ENCODE measurements at places on chromosomes 2 and 18.
A peak's percentile ranks its signal among the peaks of the same experiment; 100 is the strongest.

- no peak for DNase-seq
Observed at GRCh38 chr2:43273529-43273928, 47.1 kb upstream of the ZFP36L2 start.

DNA sequence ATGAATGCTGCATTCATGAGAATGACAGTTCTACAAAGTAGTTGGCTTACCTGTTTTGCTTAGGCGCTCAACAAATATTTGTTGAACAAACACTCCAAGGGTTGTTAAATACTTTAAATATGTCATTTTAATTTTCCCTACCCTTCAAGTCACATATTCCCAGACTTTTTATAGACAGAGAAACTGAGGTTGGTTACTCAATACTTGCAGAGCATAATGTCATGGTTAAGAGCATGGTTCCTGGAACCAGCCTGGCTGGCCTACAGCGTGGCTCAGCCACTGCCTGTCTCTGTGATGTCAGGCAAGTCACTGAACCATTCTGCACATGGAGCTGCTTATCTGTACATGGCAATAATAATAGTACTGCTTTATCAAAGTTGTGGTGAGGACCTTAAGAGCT, 120.0 kb upstream of the STK17B start:
- DNase-seq, result no peak

GRCh38 chr2:3446381-3446780, 66.9 kb downstream of the TRAPPC12 start:
- no peak for DNase-seq

GRCh38 chr2:167844714-167845530, 402.5 kb downstream of the STK39 start:
- DNase-seq, result no peak

- peak; percentile 35 for DNase-seq
Observed at GRCh38 chr2:233331536-233331935, 22.8 kb upstream of the DGKD start.

GRCh38 chr18:63476668-63477067, at the start of gene SERPINB5:
Gene SERPINB5 (plus strand): TSS chr18:63476958. CDS start chr18:63484429, 7,471 bp downstream.
- DNase-seq, result no peak

- DNase-seq, result no peak
Observed at GRCh38 chr2:232075859-232076258, 114.3 kb downstream of the DIS3L2 start.

- DNase-seq, result no peak
Observed at GRCh38 chr2:159449504-159450124, 163.1 kb upstream of the WDSUB1 start.

DNA sequence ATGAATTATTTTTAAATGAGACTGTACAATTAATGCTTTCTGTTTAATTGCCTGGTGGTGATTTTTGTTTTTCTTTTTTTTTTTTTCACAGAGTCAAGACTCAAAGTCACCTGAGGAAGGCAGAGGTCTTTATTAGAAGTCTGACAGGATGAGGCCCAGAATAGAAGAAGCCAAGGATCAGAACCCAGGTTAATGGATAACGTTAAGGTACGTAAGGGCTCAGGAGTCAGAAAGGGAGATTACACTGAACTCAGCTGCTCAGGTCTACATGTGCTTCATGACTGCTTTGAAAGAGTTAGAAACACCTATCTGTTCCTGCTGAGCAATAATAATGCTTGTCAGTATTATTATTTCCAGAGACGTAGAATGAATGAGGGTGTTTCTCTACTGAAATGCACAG, 196.5 kb downstream of the LRATD1 start:
- no peak for DNase-seq

DNA sequence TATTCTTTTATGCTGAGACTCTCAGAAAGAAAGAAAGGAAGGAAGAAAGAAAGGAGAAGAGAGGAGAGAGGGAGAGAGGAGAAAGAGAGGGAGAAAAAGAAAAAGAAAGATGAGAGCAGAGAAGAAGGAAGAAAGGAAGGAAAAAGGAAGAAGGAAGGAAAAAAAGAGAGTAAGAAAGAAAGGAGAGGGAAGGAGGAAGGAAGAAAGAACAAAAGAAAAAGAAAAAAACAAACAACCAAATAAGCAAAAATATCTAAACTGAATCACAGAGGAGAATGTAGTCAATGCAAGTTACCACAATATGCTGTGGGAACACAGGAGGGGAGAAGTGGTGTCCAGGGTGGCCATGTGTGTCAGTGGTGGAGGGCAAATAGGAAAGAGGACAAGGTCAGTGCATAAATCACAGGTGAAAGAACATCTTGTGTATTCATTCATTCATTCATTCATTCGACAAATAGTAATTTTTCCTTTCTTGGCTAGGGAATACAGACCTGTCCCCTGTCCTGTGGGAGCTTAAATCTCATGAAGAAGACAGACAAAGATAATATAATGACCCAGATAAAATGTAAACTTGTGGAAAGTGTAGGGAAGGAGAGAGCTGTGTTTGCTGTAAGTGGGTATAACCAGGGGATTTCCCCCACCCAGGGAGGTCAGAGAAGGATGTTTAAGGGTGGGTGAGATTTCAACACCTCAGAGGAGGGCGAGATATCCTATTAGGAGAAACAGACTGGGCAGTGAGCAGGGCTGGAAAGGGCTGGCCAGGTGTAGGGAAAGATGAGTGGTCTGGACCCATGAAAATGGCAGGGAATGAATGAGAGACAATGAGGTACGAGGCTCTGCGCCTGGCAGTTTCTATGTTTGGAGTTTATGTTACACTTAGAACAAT, 50.7 kb downstream of the IL1R2 start:
- DNase-seq, result no peak

DNA sequence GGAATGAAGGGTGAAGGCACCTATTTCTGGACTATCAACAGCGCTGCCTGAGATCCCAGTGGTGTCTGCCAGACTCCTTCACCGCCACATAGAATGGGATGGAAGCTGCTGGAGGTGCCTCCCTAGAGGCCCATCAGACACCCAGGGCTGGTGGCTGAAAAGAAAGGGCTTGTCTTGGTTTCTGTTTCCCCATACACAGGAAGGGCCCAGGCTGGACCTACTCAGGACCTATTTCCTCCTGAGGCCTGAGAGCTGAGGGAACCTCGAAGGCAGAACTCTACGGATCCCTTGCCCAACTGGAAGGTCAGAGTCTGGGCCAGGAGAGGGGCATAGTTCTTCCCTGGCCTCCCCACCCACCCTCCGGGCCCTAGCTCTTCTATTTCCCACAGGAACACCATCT, 2.9 kb upstream of the CLEC4F start:
- no peak for DNase-seq

DNA sequence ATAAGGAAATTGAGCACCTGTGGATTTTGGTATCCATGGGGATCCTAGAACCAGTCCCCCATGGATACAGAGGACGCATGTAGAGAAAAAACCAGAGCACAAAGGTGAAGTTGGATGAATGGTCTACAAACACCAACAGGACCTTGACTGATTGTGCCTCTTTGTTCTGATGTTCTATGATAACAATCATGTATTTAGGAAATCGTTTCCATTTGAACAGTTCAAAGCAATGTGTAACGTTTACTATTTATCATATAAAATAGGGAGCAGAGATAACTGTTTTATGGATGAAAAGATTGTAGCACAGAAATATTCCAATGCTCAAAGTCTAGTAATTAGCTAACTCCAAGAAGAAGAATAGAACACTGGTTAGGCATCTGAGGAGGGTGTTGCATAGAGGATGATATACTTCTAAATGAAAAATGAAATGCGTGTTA, 116.3 kb upstream of the FN1 start:
- no peak for DNase-seq

GRCh38 chr2:71250935-71251334, 24.0 kb upstream of the PAIP2B start:
- DNase-seq, result no peak

DNA sequence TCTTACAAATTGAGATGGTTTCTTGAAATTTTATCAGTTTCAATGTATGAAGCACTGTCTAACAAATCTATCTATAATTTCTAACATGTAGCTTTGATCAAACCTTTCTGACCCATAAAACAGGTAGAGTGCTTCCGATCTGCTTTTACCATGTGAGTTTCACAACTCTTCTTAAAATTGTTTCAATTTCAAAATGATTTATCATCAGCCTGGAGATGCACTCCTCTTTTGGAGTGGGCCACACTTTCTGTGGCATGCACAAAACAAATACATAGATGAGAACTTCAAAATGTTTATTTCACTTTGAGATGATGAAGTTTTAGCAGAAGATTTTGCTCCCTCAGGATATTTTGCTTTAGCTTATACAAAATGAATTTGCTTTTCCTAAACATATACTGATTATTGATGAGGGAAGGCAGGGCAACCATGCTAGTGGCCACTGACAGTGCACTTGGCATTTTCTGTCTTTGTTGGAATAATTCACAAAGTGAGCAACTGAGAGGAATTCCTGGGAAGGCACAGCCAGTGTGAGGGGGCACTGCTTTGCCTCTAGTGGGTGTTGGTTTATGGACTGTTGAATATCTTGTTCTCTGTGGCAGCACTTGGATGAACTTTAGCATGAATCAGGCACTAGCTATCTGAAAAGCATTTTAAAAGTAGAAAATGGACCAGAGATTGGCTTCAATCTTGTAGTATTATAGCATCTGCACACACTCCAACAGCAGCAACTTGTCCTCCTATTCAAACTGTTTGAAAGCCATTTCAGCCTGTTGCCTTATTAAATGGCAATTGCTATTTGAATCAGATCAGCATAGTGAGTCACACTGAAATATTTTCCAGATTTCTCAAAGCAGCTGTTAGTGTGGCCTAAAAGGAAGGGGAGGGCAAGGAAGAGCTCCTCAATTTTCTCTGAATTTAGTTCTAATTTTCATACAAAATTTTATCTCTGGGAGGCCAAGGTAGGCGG, 193.2 kb downstream of the CCDC85A start:
- no peak for DNase-seq

- no peak for DNase-seq
Observed at GRCh38 chr18:48929941-48930713, 20.6 kb downstream of the SMAD7 start.

DNA sequence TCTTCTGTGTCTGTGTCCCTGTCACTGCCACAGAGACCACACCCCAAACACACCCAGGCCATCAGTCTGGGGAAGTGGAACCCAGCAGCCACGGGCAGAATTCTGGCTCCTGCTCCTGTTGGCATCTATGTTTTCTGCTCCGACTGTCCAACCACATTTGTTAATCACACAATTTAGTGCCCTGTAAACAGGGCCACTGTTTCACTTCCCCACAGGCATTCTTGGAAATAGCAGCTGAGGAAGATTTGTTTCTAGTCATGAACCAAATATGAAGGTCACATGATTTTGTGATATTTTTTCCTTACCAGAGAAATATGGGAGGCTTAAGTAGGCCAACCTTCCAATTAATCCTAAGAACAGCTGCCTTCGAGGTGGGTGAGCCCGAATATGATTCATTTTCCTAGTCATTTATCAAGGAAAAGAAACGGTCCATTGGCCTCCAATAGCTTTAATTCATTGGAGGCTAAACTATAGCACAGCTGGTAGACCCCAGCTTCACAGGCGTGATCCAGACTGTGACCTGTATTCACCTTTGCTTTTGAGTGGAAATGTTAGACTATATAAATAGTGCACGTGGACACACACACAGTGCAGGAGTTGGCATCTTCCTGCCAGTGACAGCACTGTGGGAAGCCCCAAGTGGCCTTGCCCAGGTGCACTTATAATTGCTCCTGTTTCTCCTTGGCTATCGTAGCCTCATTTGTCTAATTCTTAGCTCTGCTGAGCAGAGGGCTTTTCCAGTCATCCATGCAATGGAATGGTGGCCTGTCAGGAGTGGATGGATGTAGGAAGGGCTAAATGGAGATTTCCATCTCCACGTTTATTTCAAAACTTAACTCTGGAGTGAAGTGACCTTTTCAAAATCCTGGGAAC, 267.9 kb downstream of the LPIN1 start:
- no peak for DNase-seq

DNA sequence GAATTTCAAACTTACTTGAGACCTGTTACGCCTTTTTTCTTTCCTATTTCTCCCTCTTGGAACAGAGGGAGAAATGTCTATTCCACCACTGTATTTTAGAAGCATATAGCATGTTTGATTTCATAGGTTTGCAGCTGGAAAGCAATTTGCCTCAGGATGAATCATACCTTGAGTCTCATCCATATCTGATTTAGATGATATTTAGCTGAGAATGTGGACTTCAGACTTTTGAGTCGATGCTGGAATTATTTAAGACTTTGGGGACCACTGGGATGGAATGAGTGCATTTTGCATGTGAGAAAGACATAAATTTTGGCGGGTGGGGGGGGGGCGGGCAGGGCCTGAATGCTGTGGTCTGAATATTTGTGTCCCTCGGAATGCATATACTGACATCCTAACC, 282.7 kb upstream of the STON1 start:
- DNase-seq, result no peak

DNA sequence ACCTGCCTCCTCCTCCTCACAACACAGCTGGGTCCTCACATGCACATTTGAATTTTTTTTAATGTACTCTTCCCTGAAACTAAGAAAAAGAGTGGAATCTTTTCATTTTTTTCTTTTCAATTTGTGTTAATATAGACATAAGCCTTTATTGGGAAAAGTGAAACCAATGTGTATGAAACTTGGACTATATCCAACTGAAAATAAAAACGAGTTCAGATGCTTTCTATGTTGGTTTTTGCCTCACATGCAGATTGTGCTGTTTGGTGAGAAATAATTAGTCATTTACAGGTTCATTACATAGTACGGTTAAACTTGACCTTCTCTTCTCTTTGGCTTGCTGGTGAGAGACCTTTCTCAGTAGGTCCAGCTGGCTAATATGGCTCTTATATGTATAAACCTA, 515.2 kb upstream of the FANCL start:
- no peak for DNase-seq

DNA sequence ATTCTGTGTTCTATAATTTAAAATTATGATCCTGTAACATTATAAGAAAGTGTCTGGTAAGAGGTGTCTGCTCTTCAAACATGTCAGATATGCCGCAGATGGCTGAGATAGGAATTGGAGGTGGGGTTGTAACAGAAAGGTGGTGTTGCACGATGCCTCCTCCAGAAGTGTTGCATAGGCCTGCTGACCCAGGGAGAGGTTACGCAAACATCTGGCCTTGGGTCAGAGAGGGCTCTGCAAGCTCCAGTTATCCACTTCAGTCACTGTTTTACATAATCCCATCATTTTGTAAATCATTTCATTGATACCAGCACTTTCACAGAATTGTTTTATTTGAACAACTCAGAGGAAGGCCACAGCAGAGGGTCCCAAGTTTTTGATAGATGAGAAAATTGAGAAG, 256.5 kb downstream of the OSR1 start:
- DNase-seq, result no peak

All from psoas muscle (tissue), 8 donors.